ENCODE measurements at places on chromosomes 2 and 18.

GRCh38 chr2:134593519-134593918 is 125.3 kb downstream of the TMEM163 start:
- no peak for DNase-seq

- DNase-seq: no peak
Observed at GRCh38 chr2:201263779-201264178, 3.4 kb downstream of the CASP8 start.

GRCh38 chr2:177161741-177162460 is 50.7 kb upstream of the HNRNPA3 start:
- no peak for DNase-seq

DNA sequence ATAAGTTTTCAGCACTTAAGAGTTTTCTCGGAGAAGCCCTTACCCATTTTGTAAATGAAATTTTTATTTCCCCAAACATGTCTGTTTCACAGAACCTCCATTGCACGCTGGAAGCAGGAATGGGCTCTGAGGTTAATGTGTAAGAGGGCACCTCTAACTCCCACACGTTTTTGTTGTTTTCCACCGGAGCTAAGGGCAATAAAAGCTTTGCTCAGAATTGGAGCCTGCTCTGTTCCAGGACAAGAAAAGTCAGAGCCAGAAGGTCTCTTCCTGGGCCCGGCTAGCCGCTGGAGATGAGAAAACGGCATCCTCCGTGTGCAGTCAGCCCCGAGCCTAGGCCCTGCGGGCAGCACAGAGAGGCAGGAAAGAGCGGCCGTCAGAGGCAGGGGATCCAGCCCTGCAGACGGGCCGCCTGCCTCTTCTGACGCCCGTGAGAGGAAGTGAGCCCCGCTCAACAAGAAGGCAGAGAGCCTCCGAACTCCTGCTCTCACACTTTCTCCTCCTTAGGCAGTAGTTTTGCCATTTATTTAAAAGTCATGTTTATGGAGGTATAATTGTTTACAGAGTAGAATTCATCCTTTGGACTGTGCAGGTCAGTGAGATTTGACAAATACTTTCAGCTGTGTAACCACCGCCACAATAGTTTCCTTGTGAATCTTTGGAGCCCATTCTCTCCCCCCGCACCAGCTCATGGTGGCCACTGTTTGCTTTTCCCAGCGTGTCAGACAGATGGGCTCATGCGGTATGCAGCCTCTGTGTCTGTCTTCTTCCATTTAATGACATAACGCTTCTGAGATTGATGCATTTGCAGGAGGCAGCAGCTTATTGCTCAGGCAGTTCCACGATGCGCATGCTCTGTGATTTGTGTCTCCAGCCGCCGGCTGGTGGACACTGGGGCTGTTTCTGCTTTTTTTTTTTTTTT is 117.3 kb downstream of the GALR1 start:
- DNase-seq: no peak

DNA sequence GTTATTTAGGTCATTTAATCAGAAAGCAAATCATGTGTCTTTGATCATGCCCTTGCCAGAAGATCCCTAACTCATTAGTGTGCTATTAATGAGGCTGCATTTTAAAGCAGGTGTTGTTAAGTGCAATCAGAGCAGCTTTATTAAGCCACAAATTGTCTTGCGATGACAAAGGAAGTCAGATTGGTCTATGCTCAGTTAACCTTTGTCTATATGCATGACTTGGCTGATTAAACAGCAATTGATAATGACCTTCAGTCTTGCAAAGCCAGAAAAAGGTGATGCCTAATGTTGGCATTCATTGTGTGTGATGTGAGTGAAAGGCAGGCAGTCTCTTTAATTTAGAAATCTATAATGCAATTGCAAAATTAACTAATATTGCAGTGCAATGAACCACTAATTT is 166.9 kb downstream of the RND3 start:
- no peak for DNase-seq

GRCh38 chr2:101306410-101306809 is 2.1 kb downstream of the RNF149 start:
- no peak for DNase-seq

- DNase-seq: no peak
Observed at GRCh38 chr18:75544051-75544481, 116.6 kb upstream of the SMIM21 start.

DNA sequence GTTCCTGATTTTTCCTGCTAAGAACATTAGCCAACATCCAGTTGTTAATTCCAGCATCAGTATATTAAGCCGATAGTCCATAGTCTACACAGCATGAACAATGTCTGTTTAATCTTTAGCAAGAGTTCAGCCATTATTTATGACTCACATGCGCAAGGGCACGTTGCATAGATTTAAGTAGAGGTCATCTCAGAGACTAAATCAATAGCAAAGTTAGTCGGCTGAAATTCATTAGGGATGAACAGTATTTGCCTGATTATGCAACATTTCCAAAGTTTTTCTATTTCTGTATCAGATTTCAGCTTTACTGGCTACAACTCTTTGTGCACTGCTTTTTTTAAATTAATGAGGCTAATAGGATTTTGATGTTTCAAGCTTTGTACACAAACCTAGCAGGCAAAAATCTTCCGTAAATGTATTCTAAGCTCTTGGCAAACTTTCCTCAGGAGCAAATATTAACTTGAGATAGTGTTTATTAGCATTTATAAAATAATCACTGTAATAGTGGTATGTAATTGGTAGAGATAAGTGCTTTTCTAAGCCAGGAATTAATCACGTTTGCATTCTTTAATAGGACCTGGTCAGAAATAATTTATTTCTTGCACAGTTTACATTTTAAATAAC is 578.7 kb upstream of the ID2 start:
- DNase-seq: no peak

- no peak for DNase-seq
Observed at GRCh38 chr2:144474017-144474416, 45.9 kb downstream of the ZEB2 start.

DNA sequence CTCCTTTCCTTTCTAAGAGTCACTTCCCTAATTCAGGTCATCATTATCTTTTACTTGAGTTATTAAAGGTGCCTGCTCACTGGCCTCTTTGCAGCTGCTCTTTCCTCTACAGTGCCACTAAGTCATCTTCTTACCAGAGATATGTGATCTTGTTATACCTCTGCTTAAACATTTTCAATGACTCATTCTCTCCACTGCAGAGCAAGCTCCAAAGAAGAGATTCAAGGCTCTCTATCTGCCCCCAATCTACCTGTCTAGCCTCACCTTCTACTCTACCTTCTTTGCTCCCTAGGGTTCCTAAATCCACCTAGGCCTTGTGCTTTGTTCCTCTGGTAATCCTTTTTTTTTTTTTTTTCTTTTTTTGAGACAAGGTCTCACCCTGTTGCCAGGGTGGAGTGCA is 3.1 kb downstream of the ARHGEF33 start:
- DNase-seq: no peak

GRCh38 chr2:30803281-30803680 is 4.0 kb downstream of the CAPN13 start:
- no peak for DNase-seq

GRCh38 chr2:188158337-188159100 is 133.2 kb upstream of the GULP1 start:
- DNase-seq: no peak

DNA sequence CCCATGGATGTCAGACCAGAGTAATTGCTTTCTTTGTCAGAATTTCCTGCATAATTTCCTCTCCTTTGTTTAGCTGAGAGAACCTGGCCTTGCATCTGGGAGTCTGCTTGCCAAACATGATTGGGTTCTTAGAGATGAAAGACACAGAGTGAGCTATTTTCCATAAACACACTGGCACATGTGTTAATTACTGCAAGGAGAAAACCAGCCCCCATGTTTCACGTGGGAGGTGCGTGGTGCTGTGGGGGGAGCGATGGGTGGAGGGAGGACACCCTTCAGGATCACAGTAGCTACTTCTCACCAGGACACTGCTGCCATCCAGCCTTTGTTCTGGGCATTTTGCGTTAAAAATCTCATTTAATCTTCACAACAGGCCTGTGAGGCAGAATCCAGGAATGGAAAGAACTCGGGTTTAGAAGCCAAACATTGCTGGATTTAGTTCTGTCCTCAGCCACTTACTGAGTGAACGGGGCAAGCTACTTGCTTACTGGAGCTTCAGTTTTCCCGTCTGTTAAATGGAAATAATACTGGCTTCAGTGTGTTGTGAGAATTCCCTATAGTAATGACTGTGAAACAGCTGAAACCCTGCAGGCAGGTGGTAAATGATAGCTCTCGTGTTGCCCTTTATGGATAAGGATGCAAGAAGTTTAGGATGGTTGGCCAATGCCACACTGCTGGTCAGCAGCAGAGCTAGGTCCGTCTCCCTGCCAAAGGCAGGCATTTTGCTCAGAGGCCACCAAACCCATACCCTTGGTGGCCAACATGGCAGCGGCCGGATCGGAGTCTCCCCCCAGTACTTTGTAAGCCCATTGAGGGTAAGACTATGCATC is 100.1 kb upstream of the ASAP2 start:
- no peak for DNase-seq

DNA sequence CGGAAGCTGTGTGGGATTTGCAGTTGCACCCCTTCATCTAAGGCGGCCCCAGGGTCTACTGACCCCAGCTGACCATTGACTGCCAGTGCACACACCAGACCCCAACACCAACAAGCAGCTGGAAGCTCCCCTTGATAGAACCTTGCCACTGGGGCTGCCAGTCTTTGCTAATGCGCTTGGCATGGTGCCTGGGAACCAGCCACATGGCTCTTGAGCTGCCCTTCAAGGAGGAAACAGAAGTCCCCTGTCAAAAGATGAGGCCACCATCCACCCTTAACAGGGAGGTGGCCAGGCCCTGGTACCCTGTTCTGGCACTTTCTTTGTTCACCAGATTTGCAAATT is 8.6 kb downstream of the ALPI start:
- DNase-seq: no peak

GRCh38 chr2:202064171-202064880 is 8.7 kb upstream of the KIAA2012 start:
- DNase-seq: no peak

- DNase-seq: no peak
Observed at GRCh38 chr18:5463390-5463789, 80.4 kb downstream of the EPB41L3 start.

- no peak for DNase-seq
Observed at GRCh38 chr18:69727912-69728572, 219.6 kb downstream of the CD226 start.

GRCh38 chr2:65436169-65436823 is 3.9 kb upstream of the SPRED2 start:
- peak; percentile 20 for DNase-seq
